ENCODE measurements at places on chromosomes 7 and 10.

DNA sequence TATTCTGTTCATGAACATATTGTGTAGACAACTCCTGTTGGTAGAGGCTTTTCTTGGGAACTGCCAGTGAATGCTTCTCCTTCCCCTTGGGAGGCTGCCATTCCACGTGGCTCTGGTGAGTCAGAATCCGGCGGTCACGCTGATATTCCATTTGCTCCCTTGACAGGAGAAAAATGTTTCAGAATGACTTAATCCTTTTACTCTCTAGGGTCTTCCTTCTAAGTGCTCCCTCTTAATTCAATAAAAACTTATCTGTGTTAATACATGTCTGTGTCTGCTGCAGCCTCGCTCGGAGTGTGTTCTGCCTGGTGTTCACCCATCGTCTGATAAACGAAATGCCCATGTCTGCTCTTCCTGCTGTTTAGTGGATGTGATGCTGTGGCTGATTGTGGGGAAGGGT lies 278.6 kb downstream of the ARHGAP12 start:
- no peak for DNase-seq

DNA sequence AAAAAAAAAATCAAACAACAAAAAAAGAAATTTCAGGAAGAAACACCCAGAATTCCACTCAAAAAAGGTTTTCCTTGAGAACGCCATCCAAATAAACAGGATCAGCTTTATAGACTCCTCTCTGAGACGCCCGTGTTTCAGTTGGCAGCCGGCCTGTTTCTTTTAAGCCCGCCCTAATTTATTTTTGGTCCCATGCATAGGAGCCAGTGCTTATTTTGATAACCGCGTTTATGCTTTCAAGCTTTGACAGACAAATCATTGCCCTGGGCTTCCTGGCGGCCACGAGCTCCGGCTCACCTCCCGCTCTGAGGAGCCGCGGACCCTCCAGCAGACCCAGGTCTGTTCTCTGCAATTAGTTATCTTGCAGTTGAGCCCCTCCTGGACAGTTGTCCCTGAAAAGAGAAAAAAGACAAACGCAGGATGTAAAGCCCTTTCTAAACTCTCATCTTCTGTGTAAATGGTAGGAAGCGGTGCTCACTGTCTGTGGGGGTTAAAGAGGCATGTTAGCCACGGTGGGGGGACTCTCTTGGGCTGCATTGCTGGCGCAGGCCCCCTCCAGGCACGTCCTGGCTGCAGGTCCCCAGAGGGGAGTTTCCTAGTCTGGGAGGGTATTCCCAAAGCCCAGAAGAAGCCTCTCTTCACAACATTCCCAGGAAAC lies 22.2 kb upstream of the UNCX start:
- DNase-seq, result no peak

DNA sequence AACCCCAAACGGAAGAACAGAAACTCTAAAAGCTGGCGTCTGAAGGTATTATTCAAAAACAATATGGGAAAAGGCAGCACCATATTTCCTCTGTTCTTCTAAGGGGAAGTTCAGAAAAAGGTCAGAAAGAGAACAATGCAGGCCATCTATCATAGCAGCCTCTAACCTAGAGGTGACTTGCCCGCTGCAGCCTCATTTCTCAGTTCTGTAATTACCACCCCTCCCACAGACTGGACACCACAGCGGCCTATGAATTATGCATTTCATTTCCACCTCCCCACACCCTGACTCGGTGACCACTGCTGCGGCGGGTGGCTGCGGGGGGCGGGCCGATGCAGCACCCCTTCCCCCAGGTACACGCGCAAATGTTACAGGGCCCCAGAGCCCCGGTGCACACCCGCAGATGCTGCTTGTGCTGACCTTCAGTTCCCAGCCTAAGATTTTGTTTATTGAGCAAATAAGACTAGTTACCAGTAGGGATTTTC lies 125.5 kb downstream of the CLEC2L start:
- DNase-seq, result peak; percentile 51

DNA sequence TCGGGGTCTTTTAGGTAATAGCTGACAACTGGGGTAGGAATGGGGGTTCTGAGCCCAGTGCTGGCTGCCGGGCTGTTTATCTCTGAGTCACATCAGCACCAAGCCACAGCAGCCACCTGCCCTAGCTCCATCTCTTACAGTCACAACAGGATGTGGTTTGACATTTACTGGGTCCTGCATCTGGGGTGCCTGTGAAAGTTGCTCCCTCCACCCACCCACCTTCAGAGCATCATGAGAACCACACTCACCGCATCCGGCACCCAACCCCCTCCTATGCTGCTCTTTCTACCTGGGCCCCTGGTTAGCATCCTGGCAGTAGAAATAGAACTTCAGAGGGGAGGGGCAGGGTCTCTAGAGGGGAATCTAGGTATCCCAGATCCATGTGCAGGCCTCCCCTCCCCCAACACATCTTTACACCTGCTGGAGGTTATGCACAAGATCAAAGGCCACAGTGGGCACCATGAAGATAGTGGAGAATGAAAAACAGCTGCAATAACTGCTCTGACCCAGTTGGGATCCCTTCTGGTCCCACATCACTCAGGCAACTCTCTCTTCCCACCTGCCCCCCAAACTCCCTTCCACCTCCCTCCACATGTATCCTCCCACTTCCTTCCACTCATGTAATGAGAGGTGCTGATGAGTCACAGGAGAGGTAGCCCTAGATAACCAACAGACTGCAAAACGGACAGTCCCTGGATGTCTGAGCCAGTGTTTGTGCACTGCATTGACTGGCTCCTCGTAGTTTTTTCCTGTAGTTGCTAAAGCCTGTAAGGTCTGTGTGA lies 38.2 kb downstream of the PRSS2 start:
- peak; percentile 95 for DNase-seq

DNA sequence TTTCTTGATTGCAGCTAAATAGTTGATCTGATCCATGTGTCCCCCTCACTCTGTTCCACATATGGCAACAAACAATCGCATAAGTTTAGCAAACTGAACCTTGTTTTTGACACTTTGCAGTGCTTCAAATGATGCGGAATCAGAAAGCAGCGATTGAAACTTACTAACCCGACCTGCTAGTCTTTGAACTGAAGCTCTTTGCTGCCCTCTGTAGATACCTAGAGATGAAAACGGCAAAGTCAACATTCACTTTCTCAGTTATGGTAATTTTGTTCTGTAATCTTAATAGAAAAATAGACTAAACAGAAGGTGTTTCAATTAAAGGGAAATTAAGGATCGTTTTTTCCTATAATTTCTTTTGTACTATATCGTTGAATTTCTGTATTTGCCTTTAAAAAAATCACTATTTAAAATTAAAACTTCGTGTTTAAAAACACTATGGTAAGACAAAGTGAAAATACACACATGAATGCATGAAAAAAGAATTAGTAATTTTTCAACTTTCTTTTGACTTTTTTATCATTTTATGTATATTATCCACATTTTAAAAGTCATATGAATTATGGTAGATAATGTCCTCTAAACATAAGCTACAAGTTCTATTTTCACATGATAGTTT lies 276.5 kb downstream of the MAGI2 start:
- no peak for DNase-seq

GRCh38 chr10:120806081-120806480 lies 45.1 kb upstream of the WDR11 start:
- DNase-seq, result no peak

DNA sequence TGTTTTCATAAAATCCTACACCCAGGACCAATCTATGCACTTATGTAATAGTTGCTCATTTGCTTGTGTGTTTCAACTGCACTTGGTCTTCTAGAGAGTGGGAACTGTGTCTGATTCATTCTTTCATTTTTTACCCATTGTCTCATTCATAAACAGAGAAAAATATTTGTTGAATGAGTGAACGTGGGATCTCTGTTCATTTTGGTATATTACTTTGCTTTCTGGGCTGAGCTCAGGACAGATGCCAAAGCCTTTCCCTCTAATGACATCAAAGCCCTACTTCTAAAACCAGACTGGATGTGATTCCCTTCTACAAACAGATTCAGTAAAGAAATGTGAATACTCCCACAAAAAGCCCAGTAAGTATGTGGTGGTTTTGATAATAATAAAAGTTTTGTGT lies 145.2 kb downstream of the ST7 start:
- DNase-seq, result no peak

- no peak for DNase-seq
These were observed 56.7 kb downstream of the GPAM start for GRCh38 chr10:112126901-112127300.

DNA sequence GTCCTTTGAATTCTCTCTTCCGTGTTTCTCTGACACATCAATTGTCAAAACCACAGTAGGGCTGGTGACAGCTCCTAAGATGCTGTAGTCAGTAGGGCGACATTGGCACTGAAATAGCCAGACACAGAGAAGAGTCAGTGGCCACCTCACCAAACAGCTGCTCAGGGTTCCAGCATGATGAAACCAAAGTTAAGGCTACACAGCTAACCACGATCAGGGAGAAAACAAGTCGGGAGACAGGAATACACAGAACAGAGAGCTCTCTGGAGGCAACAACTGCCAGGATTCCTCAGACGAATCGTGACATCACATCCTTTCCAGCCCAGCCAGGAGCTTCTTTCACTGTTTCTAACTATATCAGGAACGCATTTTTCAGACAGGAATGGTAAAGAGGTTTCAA lies 922.2 kb downstream of the SORCS1 start:
- no peak for DNase-seq

GRCh38 chr10:110141185-110141584 lies 66.2 kb upstream of the MXI1 start:
- no peak for DNase-seq

- DNase-seq, result no peak
These were observed 170.9 kb upstream of the CDK1 start for GRCh38 chr10:60607372-60607771.

DNA sequence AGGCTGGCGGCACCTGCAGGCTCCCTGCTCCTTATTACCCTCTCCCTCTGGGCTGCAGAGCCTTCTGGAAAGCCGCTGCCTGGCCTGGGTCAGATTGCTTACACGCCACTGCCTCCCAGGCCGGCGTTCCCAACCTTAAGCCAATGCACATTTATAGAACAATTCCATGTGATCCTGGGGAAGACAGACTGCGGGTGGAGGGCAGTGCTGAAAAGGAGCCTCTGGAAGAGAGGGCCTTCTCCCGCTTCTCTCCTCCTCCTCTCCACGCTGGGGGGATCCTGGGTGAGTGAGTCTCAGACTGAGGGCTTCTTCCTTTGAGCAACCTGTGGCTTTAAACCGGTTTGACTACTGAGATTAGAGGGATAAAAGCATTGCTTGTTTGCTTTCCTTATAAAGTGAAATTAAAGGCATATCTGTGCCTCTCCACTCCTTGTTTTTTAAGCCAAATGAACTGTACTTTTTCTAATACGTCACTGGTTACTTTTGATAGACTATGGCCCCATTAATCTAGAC lies 5.5 kb downstream of the TACC2 start:
- DNase-seq, result no peak

- DNase-seq, result no peak
These were observed 72.8 kb upstream of the ZNF479 start for GRCh38 chr7:57205000-57205399.

- peak; percentile 80 for DNase-seq
These were observed 652 bp downstream of the KAZALD1 start for GRCh38 chr10:101062232-101063049.

DNA sequence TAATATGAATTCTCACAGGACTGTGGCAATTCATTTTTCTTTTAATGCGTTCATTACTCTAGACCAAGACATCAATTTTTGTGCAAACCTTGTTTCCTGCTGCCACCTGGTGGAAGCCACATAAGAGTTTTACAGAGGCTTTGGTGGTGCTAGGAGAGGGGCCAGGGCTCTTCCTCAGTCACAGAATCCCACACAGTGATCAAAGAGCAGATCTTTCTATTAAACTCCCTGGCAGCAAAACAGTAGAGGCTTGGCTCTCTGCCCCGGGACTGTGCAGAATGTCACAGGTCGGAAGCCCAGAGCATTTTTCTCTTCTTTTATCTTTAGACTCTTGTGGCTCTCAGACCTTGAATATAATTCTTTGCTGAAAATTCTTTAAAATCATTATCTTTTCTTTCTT lies 506.4 kb upstream of the C7orf33 start:
- peak; percentile 4 for DNase-seq

GRCh38 chr10:77513781-77514331 lies 123.8 kb downstream of the KCNMA1 start:
- no peak for DNase-seq

GRCh38 chr10:116892907-116893685 lies 43.8 kb downstream of the ENO4 start:
- DNase-seq, result no peak
